ENCODE measurements at places on chromosomes 6 and 20.

GRCh38 chr6:110421749-110422443 is 6.5 kb upstream of the DDO start:
- DNase-seq, result no peak

DNA sequence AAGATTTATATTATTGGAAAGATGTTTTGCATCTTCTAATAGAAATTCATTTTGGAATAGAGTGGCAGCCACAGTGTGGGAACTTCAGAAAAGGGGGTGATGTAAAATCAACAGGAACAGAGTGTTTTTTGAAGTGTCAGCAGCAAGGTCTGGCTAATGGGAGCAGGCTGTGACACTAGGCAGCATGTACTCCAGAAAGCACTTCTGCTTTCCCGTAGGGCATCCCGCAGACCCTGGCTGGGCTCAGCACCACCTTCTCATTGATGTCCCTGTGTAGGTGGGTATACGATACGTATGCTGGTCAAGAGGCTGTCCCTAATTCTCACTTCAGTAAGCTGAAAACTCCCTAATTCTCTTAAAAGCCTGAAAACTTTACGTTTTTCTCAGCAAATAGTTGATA is 74.7 kb downstream of the EYA4 start:
- DNase-seq, result no peak

- no peak for DNase-seq
These were observed 27.2 kb downstream of the DUSP22 start for GRCh38 chr6:319177-320131.

- no peak for DNase-seq
These were observed 141.3 kb upstream of the ARG1 start for GRCh38 chr6:131431718-131432117.

- no peak for DNase-seq
These were observed 449.2 kb downstream of the GJA1 start for GRCh38 chr6:121884620-121885019.

DNA sequence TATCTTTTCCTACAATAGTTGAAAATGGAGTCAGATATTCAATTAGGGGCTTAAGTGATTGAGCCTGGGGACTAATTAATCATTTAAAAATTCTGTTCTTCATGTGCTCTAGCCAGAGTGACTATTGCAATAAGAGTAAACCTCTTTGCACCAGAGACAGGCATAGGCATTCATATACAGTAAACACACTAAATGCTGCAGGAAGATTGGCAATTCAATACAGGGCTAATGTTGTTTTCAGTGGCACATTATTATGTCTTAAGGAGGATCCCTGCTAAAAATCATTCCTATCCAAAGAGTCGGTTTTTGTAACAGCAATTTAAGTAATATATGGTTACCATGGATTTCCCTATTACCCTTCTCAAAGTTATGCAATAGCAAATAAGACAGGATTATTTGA is 1.2 kb downstream of the PDE7B start:
- no peak for DNase-seq

DNA sequence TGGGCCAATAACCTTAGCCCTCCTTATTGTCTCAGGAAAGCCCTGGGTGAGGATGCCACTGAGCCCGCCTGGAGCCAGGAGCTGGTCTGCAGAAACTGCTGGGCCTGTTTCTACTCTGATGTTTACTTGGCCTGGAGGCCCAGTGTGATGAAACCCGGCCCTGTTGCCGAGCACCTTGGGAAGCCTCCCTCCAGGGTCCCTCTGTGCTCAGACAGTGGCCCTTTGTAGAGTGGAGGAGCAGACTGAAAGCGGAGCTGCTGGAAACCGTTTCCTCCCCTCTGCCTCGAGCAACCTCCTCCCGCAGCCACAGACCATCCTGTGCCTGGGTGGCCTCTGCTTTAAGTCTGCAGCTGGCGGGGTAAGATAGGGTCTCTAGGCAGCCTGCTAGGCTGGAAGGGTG is 84.1 kb upstream of the EPB41L1 start:
- DNase-seq, result no peak

- no peak for DNase-seq
These were observed 140.7 kb downstream of the PLCB1 start for GRCh38 chr20:8272766-8273165.

GRCh38 chr20:23049201-23050075 is at the start of gene THBD:
THBD (minus strand) TSS chr20:23049672; CDS start chr20:23049504, 168 bp downstream.
- no peak for DNase-seq

DNA sequence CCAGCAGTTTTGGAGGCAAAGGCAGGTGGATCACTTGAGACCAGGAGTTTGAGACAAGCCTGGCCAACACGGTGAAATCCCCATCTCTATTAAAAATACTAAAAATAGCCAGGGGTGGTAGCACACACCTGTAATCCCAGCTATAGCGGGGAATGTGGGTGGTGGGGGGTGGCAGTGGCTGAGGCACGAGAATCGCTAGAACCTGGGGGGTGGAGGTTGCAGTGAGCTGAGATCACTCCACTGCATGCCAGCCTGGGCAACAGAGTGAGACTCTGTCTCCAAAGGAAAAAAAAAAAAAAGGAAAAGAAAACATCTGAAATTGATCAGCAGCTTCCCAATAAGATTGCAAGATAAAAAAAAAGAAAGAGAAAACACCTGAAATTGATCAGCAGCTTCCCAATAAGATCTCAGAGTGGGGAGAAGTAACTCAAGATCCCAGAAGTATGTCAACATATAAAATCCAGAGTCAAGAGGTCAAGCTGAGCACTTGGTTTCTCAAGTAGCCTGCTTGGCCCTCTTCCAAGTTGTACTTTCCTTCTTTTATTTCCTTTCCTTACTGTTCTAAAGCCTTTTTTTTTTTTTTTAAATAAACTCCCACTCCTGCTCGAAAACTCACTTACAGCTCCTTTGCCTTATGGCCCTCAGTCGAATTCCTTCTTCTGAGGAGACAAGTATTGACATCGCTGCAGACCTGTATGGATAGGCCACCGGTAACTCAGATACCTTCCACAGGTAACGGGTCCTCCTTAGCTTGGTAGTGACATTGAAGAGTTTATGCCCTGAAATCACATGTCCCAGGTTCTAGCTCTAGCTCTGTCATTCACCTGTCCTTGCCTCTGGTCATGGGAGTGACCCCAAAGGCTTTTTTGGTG is 368.5 kb upstream of the SYNCRIP start:
- no peak for DNase-seq

DNA sequence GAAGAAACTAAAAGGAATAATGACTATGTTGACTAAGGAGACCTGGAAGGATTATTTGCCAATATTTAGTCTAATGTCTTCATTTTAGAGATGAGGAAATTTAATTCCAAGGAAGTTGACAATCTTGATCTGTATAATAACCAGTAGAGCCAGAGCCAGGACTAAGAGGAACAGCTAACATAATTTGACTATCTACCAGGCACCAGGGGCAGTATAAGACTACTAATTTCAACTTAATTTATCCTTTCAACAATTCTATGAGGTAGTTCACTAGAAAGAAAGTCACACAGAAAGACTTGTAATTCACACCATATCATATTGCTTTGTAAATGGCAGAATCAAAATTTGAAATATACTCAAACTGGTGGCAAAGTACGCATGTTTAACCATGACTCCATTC is 273.0 kb upstream of the STXBP5 start:
- DNase-seq, result no peak

- DNase-seq, result peak; percentile 16
These were observed 2.0 kb downstream of the SPAG4 start for GRCh38 chr20:35617397-35618262.

- DNase-seq, result no peak
These were observed 18.7 kb downstream of the FAM50B start for GRCh38 chr6:3867641-3868502.

DNA sequence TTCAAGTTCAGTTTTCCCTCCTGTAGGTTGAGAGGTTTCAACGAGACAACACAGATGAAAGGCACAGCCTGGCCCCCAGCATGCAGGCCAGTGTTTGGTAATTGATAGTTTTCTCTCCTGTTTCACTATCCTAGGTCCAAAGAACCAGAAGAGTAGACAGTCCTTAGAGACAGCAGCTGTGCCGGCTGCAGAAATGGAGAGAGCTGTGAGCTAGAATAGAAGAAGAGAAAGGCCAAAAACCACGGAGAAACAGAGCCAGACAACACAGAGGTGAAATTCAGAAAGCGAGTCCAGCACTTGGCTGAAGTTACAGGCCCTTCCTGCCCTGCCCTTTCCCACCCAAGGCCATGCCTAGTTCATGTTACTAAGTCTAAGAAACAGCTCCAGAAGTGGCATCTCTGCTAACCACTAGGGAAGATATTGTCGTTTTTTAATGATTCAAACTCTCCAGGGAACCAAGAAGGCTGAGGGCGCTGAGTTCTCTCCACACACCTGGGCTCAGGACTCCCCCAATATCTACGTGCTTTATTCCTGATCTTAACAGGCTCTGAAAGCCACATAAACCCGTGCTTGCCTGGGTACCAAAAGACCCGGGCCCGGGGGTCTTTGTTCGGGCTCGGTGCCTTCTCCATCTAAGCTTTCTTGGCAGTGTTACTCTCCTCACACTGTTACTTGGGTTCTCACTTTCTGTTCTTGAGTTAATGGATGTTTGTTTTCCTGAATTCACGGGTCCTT is 16.5 kb upstream of the RBPJL start:
- DNase-seq, result no peak

GRCh38 chr6:8549074-8549790 is 113.9 kb upstream of the SLC35B3 start:
- DNase-seq, result no peak

GRCh38 chr20:23507346-23507745 is 16.4 kb downstream of the CST8 start:
- no peak for DNase-seq

- no peak for DNase-seq
These were observed 64.3 kb upstream of the ID4 start for GRCh38 chr6:19772891-19773290.

- DNase-seq, result no peak
These were observed 30.0 kb downstream of the KCNG1 start for GRCh38 chr20:50992733-50993457.

- no peak for DNase-seq
These were observed 149.9 kb upstream of the PTPN1 start for GRCh38 chr20:50360218-50360672.

GRCh38 chr6:35376281-35376680 is 33.9 kb downstream of the PPARD start:
- no peak for DNase-seq

- DNase-seq, result no peak
These were observed 64.5 kb downstream of the OR2B2 start for GRCh38 chr6:27847706-27848105.

DNA sequence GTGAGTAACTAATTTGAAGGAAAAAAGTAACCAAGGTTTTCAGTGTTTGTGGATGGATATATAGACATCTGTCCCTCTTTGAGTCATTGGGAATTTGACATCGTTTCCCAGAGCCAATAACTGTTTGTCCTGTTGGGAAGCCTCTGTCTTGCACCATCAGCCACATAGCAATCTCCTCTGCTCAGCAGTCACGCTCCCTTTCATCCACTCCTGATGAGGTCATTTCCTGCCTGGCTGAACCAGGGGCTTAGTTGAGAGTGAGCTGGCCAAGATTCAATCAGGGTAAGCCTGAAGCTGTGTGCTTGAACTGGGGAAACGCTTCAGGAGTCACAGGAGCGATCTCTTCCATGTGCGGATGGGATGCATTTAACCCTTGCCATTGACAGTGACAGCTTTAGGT is 121.5 kb upstream of the FOXQ1 start:
- no peak for DNase-seq

GRCh38 chr6:141752677-141753076 is 380.0 kb upstream of the GJE1 start:
- DNase-seq, result no peak

All from activated CD8-positive, alpha-beta memory T cell treated with anti-CD3 and anti-CD28 coated beads for 1 hour (primary cell).